ENCODE measurements at places on chromosomes 1 and 21. TPM values are rescaled to one million over a fixed set of nuclear protein-coding genes. Genes with fewer than 3 reads are reported as not detected.

The WNT9A gene
- 1.8 TPM for total RNA-seq

The CCDC30 gene
- 0.28 TPM for total RNA-seq

The WNT4 gene
- total RNA-seq: 0.14 TPM

The GJA8 gene
- not detected for total RNA-seq

The FLG2 gene
- not detected for total RNA-seq

The SLC45A1 gene
- 1.7 TPM for total RNA-seq

The CFAP74 gene
- total RNA-seq: not detected

The COG2 gene
- 20.1 TPM for total RNA-seq

The SSU72 gene
- 128 TPM for total RNA-seq

The GLMP gene
- 48.3 TPM for total RNA-seq

The OPRD1 gene
- total RNA-seq: not detected

The PLA2G2D gene
- total RNA-seq: not detected

Data from dermis blood vessel endothelial cell (primary cell).